ENCODE measurements at places on chromosomes 11 and 22.

GRCh38 chr11:45658292-45658991 lies 7.0 kb downstream of the CHST1 start:
- DNase-seq: no peak

- peak; percentile 76 for DNase-seq
Measured at GRCh38 chr11:102810950-102811660, 13.1 kb upstream of the MMP1 start.

GRCh38 chr11:72703267-72704008 lies 29.2 kb upstream of the PDE2A start:
- no peak for DNase-seq

DNA sequence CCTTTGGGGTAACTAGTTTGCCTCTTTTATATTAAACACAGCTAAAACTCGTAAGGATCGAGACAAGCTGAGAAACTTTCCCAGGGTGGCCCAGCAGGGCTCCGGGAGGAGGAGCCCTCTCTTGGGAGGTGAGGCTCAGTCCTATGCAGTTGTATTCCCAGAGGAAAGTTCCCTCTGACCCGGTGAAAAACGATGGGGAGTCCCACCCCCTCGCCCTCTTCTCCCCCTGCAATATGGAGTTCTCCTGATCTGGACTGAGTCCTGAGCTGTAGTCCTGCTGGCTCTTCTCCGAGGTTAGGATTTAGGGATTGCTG lies 1.3 kb downstream of the NTM start:
- DNase-seq: no peak

- DNase-seq: no peak
Measured at GRCh38 chr11:62017878-62018655, 50.6 kb upstream of the FTH1 start.

- peak; percentile 94 for DNase-seq
Measured at GRCh38 chr11:12800032-12800671, 125.9 kb downstream of the TEAD1 start.

Measured in DMS53 (cell line).